ENCODE measurements at places on chromosomes 6 and 20. TPM values are rescaled to one million over a fixed set of nuclear protein-coding genes. Genes with fewer than 3 reads are reported as not detected.

DNA sequence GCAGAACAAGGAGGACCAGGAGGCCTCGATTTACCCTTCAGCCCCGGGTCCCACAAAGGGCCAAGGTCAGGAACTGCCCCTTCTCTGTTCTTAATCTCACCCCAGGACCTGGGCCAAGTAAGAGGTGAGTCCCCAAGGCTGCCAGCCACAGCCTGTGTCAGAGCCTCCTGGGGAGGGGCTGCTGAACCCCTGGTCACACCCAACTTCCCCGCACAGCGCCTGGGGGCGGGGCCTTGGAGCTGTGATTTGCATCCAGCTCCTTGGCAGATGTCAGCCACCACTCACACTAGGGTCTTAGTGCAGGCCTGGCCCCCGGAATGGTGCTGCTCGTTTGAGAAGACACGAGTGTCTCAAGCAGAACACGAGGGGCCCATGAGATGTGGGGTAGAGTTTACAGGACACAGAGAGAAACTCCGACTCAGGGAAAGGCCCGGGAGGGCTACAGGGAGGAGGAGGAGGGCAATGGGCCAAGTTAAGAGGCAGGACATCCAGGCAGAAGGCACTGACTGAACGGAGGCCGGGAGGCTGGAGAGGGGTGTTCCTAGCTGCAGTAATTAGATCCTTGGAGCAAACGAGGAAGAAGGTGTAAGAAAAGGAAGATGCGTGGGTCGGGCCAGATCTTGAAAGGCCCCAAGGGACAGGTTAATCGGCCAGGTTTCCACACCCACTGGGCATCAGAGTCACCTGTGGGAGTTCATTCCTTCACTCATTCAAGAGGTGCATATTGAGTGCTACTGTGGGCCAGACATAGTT, 26.9 kb downstream of the ZBP1 start:
- H3K27me3 ChIP-seq, result no peaks in the 10 kb centered on the region
- H3K4me3 ChIP-seq, result no peak overlapping the region
- H3K36me3 ChIP-seq, result no peaks in the 10 kb centered on the region
- H3K27ac ChIP-seq, result no peak overlapping the region
- DNase-seq, result no peak
- no peaks in the 10 kb centered on the region for H3K4me1 ChIP-seq

- H3K27ac ChIP-seq, result peak overlapping the region; percentile 87
- H3K4me3 ChIP-seq, result no peak overlapping the region
- H3K27me3 ChIP-seq, result no peaks in the 10 kb centered on the region
- H3K4me1 ChIP-seq, result peaks cover 48% of the 10 kb centered on the region
Measured at GRCh38 chr20:36830791-36831691, 44.9 kb upstream of the TLDC2 start.

DNA sequence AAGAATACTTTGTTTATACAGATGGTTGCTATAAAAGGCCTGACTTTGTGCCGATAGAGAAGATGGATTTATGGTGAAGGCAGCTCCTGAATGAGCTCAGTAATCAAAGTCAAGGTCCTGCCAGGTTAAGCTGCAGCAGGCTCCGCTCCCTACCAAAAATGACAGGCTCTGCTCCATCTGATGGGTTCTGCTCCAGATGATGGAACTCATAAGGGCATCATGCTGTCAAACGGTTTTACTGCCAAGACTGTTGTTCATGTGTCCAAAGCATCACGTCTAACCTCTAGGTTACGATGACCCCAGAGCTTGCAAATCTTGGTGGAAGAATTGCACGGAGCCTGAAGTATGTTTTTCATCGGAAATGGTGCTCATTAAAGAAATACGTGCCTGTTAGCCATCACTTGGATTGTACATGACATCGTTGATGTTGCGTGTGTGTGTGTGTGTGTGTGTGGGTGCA, 19.2 kb upstream of the PTGIS start:
- no peak overlapping the region for H3K4me3 ChIP-seq
- peak; percentile 36 for DNase-seq
- peak overlapping the region; percentile 83 for H3K27ac ChIP-seq
- H3K27me3 ChIP-seq, result no peaks in the 10 kb centered on the region
- H3K4me1 ChIP-seq, result peaks cover 18% of the 10 kb centered on the region

Gene ASIP
- total RNA-seq, result not detected

Gene STMN3
- total RNA-seq, result 16.4 TPM

Gene EDN1
- total RNA-seq, result 0.26 TPM

- H3K27ac ChIP-seq, result no peak overlapping the region
- DNase-seq, result no peak
- peaks cover 5% of the 10 kb centered on the region for H3K4me1 ChIP-seq
- H3K36me3 ChIP-seq, result no peaks in the 10 kb centered on the region
- no peaks in the 10 kb centered on the region for H3K27me3 ChIP-seq
Measured at GRCh38 chr20:22918286-22918983, 116.7 kb upstream of the SSTR4 start.

Gene COL9A1
- not detected for total RNA-seq

GRCh38 chr6:90048206-90048967, 154.1 kb downstream of the GJA10 start:
- H3K4me1 ChIP-seq, result peaks cover 2% of the 10 kb centered on the region
- no peak for DNase-seq
- no peaks in the 10 kb centered on the region for H3K36me3 ChIP-seq

Gene RAB32
- total RNA-seq, result 114 TPM

GRCh38 chr20:17641520-17641964, 40.5 kb downstream of the RRBP1 start:
- no peak overlapping the region for H3K4me3 ChIP-seq
- peaks cover 10% of the 10 kb centered on the region for H3K4me1 ChIP-seq
- H3K27ac ChIP-seq, result no peak overlapping the region
- H3K36me3 ChIP-seq, result peaks cover 51% of the 10 kb centered on the region
- DNase-seq, result no peak
- H3K27me3 ChIP-seq, result no peaks in the 10 kb centered on the region

Gene DDX43
- total RNA-seq, result 3.1 TPM

DNA sequence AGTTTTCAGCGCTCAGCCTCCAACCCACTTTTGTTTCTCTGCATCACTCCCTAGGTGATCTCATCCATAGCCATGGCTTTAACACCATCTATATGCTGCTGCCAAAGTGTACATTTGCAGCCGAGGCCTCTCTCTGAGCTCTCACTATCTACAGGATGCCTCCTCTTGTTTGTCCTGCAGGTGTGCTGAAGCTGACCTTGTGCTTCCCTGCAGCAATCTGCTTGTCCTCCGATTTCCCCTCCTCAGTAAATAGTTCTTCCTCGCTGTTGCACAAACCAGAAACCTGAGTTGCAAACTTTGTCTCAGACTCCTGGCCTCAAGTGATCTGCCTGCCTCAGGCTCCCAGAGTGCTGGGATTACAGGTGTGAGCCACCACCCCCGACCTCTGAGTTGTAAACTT, 3.7 kb upstream of the TXNDC5 start:
- no peak for DNase-seq
- peaks cover 9% of the 10 kb centered on the region for H3K27me3 ChIP-seq
- H3K27ac ChIP-seq, result no peak overlapping the region
- no peaks in the 10 kb centered on the region for H3K36me3 ChIP-seq
- H3K4me1 ChIP-seq, result peaks cover 4% of the 10 kb centered on the region
- no peak overlapping the region for H3K4me3 ChIP-seq

DNA sequence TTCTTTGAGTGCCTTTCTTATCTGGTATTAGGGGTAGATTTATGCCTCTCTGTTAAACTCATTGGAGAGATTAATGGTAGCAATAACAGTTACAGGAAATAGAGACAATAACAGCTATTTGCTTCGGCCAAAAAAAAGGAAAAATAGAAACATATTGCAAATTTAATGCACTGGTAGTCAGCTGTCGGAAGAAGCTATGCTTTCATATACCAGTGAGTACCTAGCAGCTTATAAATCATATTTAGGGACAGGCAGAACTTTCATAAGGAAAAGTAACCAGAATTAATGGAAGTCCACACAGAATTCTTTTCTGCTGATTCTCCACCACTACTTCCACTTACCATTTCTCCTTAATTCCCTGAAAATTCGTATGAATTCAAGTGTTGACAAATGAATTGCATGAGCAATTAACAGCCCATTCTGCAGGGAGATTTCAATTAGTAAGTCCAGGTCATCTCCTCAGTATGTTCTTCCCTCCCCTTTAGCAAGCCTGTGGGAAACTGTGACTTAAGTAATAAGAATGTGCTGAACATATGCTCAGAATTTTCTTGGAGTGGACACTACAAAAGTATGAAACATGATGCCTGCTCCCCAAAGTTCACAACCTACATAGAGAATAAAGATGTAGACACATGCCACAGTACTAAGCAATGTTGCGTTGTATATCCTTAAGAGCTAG, 196.7 kb upstream of the KCNQ5 start:
- DNase-seq, result peak; percentile 88
- H3K27me3 ChIP-seq, result no peaks in the 10 kb centered on the region
- peak overlapping the region; percentile 18 for H3K27ac ChIP-seq
- H3K4me3 ChIP-seq, result no peak overlapping the region

- H3K27ac ChIP-seq, result peak overlapping the region; percentile 16
- no peaks in the 10 kb centered on the region for H3K27me3 ChIP-seq
- peaks cover 2% of the 10 kb centered on the region for H3K4me1 ChIP-seq
- peak; percentile 34 for DNase-seq
- no peaks in the 10 kb centered on the region for H3K36me3 ChIP-seq
- no peak overlapping the region for H3K4me3 ChIP-seq
Measured at GRCh38 chr20:31652917-31653396, 15.2 kb downstream of the COX4I2 start.

DNA sequence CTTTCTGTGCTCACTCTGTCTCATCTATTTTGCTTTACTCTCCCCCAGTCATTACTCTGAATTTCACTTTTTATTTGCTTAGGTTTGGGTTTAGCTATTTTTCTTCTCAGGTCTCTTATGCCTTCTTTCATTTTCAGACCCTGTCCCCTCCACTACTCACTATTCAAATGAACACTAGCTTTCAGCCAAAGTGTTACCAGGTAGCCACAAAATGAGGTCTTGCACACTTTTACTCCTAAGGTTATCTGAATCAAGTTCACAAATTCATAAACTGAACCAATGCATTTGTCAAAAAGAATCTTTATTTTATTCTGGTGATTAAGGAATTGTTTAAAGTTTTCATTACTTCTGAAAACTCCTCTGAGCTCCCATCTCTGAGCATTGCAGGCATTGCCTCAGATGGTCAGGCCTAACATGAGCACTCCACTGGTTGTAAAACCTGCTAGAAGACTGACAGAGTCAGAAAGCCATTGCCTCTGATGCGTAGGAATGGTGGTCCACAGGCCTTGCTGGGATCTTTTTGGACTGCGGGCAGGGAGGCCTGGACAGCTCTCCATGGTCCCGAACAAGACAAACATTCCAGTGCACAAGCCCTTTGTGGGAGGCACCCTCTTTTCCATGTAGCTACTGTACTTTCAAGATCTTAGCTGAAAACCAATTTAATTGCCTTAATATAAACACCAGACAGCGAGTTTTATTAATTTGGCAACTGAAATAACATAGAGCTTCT, 48.5 kb downstream of the FYN start:
- H3K4me3 ChIP-seq, result no peak overlapping the region
- no peak overlapping the region for H3K27ac ChIP-seq
- H3K4me1 ChIP-seq, result peaks cover 11% of the 10 kb centered on the region
- H3K27me3 ChIP-seq, result no peaks in the 10 kb centered on the region
- DNase-seq, result no peak

- peaks cover 5% of the 10 kb centered on the region for H3K27me3 ChIP-seq
- H3K27ac ChIP-seq, result no peak overlapping the region
- no peak overlapping the region for H3K4me3 ChIP-seq
- no peaks in the 10 kb centered on the region for H3K4me1 ChIP-seq
Measured at GRCh38 chr20:31920275-31920855, 31.5 kb downstream of the PDRG1 start.

Gene CHMP4B
- total RNA-seq, result 26.3 TPM

- no peaks in the 10 kb centered on the region for H3K27me3 ChIP-seq
- no peak overlapping the region for H3K27ac ChIP-seq
- no peak overlapping the region for H3K4me3 ChIP-seq
Measured at GRCh38 chr6:17648745-17649144, 48.6 kb downstream of the FAM8A1 start.

GRCh38 chr6:84739866-84740208, 24.6 kb downstream of the TBX18 start:
- no peaks in the 10 kb centered on the region for H3K4me1 ChIP-seq
- no peaks in the 10 kb centered on the region for H3K36me3 ChIP-seq
- DNase-seq, result peak; percentile 11
- no peaks in the 10 kb centered on the region for H3K27me3 ChIP-seq
- no peak overlapping the region for H3K4me3 ChIP-seq

- H3K4me3 ChIP-seq, result no peak overlapping the region
- H3K27ac ChIP-seq, result no peak overlapping the region
- no peaks in the 10 kb centered on the region for H3K4me1 ChIP-seq
- DNase-seq, result no peak
- no peaks in the 10 kb centered on the region for H3K36me3 ChIP-seq
Measured at GRCh38 chr20:9186396-9186795, 117.5 kb downstream of the PLCB4 start.

DNA sequence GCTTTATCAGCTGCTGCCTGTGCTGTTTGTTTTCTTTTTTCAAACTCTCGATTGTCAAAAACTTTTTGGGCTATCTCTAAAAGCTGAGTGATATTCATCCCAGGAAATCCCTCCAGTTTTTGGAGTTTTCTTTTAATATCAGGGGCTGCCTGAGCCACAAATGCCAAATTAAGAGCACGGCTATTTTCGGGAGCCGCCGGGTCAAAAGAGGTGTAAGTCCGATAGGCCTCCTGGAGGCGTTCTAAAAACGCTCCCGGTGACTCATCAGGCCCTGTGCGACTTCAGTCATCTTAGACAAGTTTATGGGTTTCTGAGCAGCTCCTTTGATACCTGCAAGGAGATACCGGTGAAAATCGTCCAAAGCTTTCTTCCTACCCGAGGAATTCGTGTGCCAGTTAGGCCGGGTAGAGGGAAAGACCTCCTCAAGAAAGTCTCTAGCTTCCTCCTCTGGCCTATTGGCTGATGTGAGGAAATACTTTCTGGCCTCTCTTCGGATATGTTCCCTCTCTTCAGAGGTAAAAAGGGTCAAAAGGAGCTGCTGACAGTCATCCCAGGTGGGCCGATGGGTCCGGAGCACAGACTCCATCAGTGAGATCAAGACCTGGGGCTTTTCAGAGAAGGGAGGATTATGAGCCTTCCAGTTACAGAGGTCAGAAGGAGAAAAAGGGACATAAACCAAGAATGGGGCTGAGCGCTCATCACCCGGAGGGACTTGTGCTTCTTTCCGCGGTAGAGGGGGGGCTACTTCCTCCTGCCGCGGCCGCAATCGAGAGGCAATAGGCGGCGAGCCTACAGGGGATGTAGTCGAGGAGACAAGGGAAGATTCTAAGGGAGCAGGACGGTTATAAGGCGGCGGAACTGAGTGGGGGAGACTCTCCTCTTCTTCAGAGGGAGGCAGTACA, 151.1 kb downstream of the TRIM27 start:
- H3K36me3 ChIP-seq, result no peaks in the 10 kb centered on the region
- peaks cover 46% of the 10 kb centered on the region for H3K27me3 ChIP-seq
- no peak for DNase-seq

- DNase-seq, result no peak
- H3K27me3 ChIP-seq, result no peaks in the 10 kb centered on the region
- H3K4me1 ChIP-seq, result peaks cover 58% of the 10 kb centered on the region
- H3K4me3 ChIP-seq, result no peak overlapping the region
Measured at GRCh38 chr20:31839782-31840487, 5.5 kb downstream of the FOXS1 start.

Gene FOXO3
- 63.9 TPM for total RNA-seq

- no peak for DNase-seq
- H3K36me3 ChIP-seq, result no peaks in the 10 kb centered on the region
- H3K4me3 ChIP-seq, result no peak overlapping the region
- no peaks in the 10 kb centered on the region for H3K27me3 ChIP-seq
- peaks cover 4% of the 10 kb centered on the region for H3K4me1 ChIP-seq
Measured at GRCh38 chr20:50372770-50373088, 137.5 kb upstream of the PTPN1 start.

Gene TNF
- not detected for total RNA-seq

GRCh38 chr6:123898665-123899064, 95.0 kb downstream of the NKAIN2 start:
- no peaks in the 10 kb centered on the region for H3K27me3 ChIP-seq
- no peak overlapping the region for H3K27ac ChIP-seq
- H3K4me3 ChIP-seq, result no peak overlapping the region
- no peaks in the 10 kb centered on the region for H3K4me1 ChIP-seq
- DNase-seq, result no peak

Gene ECT2L
- total RNA-seq, result 0.17 TPM
